PC-3 (cell line): ENCODE measurements at places on chromosomes 5 and 9.

DNA sequence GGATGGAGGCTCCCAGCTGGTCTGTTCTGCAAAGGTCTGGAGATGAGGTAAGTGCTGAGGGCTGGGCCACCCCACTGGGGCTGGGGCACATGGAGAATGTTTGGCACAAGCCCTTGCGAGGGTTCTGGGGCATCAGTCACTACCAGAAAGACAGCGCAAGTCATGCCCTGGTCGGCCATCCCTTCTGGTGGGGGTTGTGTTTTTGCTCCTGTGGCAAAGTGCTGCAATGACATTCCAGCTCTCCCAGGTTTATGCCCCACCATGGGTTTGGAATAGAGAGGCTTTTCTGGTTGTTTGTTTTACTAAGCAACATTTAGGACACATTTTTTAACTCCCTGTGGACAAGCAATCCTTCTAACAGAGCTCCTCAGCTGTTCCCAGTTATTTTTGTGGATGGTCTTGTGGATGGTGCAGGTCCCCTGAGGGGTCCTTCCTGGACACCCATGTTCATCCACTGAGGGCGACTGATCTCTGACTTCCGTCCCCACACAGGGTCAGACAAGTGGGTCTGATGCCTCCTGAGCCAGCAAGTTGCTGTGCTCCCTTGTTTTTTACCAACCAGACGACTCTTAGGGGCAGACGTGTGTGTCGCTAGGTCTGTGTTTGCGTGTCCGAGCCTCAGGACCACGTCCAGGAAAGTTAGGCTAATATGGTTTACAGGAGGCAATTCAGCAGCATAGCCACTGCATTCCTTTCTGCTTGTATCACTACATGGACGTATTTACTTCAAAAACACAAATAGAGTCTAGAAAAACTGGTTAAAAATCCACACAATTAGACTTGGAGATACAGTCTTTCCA is 64.9 kb upstream of the ECM2 start:
- peak; percentile 8 for DNase-seq

GRCh38 chr5:132819468-132819867 is 6.4 kb downstream of the SOWAHA start:
- DNase-seq: no peak

DNA sequence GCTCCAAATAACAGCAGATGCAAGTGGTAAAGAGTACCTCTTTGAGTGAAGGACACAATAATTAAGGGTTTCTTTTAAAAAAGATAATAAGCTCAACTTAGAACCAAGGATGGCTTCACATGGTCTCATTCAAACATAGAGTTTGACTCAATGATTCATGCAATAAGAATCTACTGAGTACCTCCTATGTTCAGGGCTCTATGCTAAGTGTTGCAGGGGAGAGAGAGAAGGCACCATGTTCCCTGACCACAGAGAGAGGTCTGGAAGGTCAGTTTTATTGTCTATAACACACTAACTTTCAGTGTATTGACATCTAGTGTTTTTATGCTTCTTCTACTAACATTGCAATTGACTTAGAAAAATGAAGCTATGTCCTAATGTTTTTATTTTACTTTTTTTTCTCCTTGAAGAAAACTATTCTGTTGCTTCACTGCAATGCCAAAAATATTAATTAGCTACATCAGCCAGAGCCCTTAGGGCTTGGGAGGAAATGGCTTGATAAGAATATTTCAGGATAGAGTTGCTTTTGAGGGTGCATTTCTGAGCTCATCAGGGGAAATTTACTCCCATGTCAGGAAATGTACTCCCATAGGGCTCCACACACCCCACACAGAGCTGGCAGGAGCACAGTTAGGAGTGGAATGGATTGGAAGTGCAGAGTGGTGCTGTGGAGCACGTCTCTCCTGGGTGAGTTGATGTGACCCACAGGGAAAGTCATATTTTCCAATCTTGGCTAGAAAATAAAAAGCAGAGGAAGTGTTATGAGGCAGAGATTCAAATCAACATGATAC is 106.6 kb downstream of the PDE8B start:
- DNase-seq: peak; percentile 4

DNA sequence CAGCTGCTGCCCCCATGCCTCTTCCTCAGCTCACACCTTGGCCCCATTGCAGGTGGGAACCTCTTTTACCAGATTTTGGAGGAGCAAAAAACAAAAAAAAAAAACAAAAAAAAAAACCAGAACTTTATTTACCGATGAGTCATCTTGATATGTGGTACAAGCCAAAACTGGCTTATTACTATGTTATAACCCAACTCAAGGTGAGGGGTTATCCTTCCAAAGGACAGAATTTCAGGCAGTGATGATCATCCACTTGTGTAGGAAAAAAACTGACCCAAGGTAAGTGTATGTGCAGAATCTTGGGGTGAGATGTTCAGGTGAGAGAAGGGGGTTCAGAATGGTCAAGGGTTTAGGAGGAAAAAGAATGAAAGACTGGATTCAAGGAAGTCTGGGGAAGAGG is 142.6 kb upstream of the FST start:
- DNase-seq: peak; percentile 37

GRCh38 chr9:119941091-119941490 is 571.9 kb upstream of the BRINP1 start:
- no peak for DNase-seq

DNA sequence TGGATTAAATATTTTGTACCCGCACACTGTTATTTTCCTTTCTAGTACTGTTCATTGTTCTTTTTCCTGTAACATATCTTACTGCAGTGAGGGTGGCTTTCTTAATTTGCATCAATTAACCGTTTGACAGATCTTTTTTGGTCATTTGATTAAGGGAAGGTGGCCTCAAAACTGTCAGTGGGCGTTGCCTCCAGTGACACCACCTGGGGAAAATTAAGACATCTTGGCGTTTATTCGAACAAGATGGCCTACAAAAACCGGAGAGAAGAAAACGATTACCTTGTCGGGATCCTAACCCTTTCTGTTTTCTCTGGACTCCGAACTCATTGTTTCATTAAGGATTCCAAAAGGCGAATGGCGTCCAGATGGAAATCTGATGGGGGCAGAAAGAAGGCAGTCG is 2.0 kb downstream of the BASP1 start:
- no peak for DNase-seq

- peak; percentile 63 for DNase-seq
These were observed 10.1 kb upstream of the MOB3B start for GRCh38 chr9:27539479-27540441.

DNA sequence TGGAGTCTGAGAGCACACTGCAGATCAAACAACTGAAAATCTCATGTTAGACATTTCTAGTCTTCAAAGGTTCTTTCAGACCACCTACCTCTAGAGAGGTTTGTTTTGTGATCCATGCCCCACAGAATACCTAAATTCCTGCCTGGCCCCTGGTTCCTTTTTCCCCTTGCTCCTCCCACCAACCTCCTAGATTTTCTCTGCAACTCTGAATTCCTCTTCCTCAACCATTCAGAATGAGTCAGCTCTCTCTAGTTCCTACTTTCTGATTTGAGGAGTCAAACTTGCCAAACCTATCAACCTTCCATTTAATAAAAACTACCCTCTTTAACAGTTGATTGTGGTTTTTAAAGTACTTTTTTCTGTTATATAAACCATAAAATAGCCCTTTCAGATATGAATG is 83.2 kb upstream of the ZNF462 start:
- DNase-seq: no peak

- no peak for DNase-seq
These were observed 285.9 kb downstream of the ARL15 start for GRCh38 chr5:54024466-54024865.

DNA sequence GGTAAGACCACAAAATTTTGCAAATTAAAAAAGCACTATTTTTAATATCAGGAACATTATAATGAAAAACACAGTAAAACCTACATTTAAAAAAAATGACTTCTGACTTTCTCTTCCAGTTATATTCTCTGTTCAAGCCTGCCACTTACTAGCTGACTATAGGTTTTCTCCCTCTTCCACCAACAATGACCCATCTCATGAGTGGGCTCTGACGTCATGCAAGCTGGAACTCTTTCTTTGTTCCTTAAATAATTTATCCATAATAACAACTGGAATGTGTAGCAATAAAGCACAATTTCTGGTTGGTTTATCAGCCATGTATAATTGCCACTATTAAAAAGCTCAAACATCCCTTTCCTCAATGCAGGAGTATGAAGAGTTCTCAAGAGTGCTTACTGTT is 378.1 kb upstream of the FAM174A start:
- no peak for DNase-seq

DNA sequence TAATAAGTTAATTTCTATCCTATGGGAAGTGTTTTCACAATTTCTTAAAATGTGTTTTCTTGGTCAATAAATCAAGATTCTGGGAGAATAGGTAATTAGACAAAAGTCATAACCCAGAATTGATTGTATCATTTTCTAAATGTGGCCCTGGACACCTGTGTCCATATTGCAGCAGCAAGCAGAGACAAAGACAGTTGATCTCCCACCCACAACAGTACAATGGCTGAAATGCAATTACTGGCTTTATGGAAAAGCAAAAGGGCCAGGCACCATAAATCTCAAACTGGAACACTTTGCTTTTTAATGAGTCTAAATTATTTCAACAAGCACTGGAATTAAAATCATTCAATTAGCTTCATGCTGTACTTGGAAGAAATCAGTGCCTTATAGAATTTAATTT is 157.2 kb downstream of the ESM1 start:
- no peak for DNase-seq

- DNase-seq: no peak
These were observed 11.6 kb upstream of the TNFAIP8 start for GRCh38 chr5:119344231-119344630.

- DNase-seq: peak; percentile 74
These were observed 10.2 kb downstream of the HAND1 start for GRCh38 chr5:154467655-154468354.

GRCh38 chr5:87099968-87100367 is 167.7 kb upstream of the RASA1 start:
- peak; percentile 63 for DNase-seq

GRCh38 chr5:167514461-167514860 is 777.0 kb upstream of the WWC1 start:
- DNase-seq: no peak

GRCh38 chr9:88433583-88434255 is 45.5 kb downstream of the SPIN1 start:
- peak; percentile 44 for DNase-seq

DNA sequence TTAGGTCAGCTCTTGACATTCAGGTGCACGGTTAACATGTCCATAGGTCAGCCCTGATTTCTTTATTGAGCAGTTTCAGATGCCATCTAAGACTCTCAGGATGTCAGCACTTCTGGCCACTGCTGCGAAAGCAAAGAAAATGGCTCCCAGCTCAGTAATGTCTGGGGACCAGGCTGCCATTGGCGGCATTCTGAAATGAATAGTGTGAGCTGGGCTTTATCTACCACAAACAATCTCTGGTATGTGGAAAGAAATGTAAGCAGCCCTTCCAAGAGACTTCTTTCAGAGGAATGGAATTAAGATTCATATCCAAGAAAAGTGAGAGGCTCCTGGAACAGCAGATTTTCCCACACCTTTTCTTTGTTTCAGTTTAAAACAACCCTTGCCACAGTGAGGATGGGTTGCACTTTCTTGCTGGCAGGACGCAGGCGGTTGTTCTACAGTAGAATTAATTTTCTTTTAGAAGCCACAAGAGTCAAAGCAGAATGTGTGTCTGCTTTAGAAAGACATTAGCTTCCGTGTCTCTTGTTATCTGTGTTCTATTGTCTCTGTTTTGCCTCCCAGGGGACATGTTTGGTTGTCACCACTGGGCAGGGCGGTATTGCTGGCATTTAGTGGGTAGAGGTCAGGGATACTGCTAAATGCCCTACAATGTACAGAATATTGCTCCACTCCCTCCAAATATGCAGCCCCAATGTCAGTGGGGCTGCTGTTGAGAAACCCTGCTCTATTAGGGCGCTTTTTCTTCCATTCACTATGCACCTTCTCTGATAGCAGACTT is 149.9 kb upstream of the ANKH start:
- DNase-seq: peak; percentile 11

- DNase-seq: no peak
These were observed 844 bp upstream of the MCCC2 start for GRCh38 chr5:71586052-71586940.

GRCh38 chr9:26244661-26245451 is 566.6 kb upstream of the TUSC1 start:
- no peak for DNase-seq

DNA sequence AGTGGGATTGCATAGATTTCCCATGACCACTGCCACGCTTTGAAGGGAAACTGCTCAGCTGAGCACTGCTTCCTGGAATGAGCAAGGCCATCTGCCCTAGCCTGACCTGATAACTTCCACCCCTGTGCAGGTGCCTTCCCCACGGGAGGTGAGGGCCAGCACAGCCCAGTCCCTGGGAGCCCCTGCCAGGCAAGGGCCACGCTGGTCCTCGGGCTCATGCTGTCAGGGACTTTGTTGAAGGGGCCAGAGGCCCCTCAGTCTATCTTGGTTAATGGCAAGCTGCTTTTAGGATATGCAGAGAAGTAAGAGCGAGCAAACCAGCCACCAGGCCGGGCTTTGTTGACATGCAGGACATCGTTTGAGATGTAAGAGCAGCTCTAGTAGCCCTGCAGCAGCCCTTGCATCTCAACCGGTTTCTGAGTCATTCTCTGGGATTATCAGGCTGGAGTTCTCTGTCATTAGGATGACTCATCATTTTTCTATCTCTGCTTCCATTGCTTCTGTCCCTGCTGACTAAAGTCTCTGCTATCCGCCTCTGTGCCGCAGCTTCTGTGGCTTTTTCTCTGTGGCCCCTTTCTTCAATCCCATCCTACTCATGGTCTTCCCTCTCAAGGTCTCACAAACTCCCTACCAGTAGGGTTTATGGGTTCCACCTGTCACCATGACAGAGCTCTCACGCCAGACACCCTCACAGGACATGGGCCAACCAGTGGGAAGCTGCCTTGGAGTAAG is 30.6 kb upstream of the IQGAP2 start:
- peak; percentile 90 for DNase-seq

- no peak for DNase-seq
These were observed 272.9 kb upstream of the PTGER4 start for GRCh38 chr5:40406741-40407211.

DNA sequence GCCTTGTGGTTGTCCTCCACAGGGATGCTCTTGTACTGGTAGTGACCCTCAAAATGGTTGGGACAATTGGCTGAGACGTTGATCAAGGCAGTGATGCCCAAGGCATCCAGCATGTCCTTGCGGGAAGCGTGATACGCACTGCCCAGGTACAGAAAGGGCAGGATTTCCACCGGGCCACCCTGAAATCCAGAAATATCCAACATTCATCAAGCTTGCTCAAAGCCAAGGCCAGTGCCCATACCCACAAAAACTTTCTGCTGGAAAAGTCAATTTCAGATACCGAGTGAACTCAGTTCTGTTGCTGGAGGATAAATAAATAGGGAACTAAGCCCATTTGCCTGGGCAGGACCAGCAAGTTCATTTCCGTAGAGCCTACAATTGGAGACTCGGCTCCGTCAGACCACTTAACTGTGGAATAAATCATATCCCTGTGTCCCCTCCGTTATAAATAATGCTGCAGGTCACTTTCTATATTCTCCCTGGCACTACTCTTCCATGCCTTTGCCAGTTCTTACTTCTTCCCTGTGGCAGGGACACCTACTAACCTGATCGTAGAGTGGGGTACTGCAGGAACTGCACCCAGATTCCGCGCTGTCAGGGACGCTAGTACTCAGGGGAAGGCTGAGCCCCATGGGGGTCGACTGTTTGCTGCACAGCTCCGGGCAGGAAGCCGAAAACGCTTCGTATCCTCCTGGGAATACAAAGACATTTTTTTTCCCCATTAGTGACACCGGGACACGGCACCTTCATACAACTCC is 1.2 kb downstream of the DUSP1 start:
- DNase-seq: no peak
